Activated CD8-positive, alpha-beta T cell treated with anti-CD3 and anti-CD28 coated beads for 36 hours (primary cell): ENCODE measurements at places on chromosomes 7 and 10. TPM values are rescaled to one million over a fixed set of nuclear protein-coding genes. Genes with fewer than 3 reads are reported as not detected.

ASB10 gene
- total RNA-seq, result not detected

CCL24 gene
- not detected for total RNA-seq

TMEM176A gene
- total RNA-seq, result not detected

NUPR2 gene
- not detected for total RNA-seq

CALHM2 gene
- 7.6 TPM for total RNA-seq

TAS2R4 gene
- total RNA-seq, result 0.43 TPM

HGF gene
- total RNA-seq, result not detected

LOXL4 gene
- not detected for total RNA-seq

PAPSS2 gene
- total RNA-seq, result 0.20 TPM

CNTNAP2 gene
- not detected for total RNA-seq

SLC29A4 gene
- total RNA-seq, result 2.5 TPM

ZNRF2 gene
- total RNA-seq, result 8.9 TPM

GRCh38 chr10:5944389-5945189, 32.8 kb downstream of the IL15RA start:
- no peak for DNase-seq

DNA sequence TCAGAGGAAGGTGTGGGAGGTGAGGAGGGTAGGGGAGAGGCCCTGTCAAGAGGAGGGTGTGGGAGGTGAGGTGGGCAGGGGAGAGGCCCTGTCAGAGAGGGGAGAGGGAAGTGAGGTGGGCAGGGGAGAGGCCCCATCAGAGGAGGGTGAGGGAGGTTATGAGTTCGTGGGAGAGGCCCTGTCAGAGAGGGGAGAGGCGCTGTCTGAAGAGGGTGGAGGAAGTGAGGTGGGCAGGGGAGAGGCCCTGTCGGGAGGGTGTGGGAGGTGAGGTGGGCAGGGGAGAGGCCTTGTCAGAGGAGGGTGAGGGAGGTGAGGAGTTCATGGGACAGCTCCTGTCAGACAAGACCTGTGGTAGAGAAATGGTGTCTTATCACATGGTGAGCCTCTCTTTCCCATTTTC, 74.4 kb downstream of the INPP5A start:
- peak; percentile 55 for DNase-seq

GRCh38 chr7:23242321-23242720, 4.3 kb upstream of the GPNMB start:
- no peak for DNase-seq

- DNase-seq, result no peak
Measured at GRCh38 chr7:81672872-81673271, 97.0 kb downstream of the HGF start.

DNA sequence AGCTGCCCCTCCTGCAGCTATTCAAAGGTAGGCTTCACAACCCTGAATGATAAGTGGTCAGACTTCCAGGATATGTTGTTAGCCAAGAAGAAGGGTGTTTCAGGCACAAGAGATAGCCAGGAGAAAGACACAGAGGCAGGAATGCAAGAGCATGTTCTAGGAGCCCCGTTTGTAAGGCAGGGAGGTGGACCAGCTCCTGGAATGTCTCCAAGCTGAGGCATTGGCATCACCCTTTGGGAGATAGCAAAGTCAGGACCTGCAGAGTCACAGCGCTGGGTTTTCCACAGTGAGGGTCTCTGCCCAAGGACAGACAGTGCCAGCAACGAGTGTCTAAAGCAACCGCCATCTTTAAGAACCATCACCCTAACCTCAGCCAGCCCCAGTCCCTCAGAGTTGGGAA, 484.5 kb upstream of the ZMIZ1 start:
- DNase-seq, result no peak

GRCh38 chr10:13718820-13719219, 132.1 kb downstream of the PRPF18 start:
- DNase-seq, result no peak

GRCh38 chr10:18264466-18265050, 124.3 kb downstream of the CACNB2 start:
- DNase-seq, result no peak

DNA sequence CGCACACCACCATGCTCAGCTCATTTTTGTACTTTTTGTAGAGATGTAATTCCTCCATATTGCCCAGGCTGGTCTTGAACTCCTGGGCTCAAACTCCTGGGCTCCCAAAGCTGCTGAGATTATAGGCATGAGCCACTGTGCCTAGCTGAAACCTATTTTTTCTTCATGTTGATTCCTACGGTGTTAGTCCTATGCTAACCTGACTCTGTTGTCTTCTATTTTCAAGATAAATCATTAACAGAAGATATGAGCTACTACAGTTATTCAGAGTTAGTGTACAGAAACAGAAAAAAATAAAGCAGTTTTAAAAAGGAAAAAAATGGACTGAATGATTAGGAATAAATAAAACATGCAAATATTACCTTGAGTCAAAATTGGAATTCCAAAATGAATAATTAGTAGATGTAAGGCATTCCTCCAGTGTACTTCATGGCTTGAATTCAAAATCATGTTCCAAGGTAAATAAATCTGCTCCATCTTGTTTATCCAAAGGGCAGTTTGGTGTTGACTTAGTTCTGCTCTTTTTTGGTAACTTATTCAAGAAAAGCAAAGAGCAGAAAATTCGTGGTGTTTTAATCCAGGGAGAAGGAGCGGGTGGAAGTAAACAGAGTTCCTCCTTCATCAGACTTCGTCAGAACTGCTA, 185.8 kb downstream of the CACNB2 start:
- DNase-seq, result no peak

DNA sequence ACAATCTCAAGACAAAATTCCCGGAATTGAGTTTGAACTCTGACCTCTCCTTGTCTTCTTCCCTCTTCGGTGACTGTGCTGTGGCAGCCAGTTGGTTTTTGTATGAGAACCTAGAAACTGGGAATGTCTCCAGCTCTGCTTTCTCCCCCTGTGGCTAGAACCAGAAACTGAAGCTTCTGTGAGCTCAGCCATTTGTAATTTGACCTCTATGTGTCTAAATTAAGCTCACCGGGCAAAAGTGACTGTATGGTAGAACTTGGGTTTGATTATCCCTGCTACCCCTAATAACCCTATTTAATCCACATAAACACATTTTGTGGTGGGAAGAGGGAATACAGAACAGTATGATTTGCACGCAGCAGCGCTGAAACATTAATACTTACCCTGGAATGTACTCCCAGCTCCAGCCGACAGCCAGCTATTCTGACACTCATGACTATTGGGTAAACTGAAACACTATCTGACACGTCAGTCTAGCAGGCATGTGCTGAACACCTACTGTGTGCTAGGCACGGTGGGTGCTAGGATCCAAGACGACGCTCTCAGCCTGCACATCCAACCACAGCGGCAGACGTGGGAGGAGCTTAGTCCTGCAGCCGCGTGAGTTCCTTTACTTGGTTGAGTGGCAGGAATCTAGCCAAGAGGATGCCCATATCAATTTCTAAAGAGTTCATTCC, 324.8 kb downstream of the SFMBT2 start:
- no peak for DNase-seq

- no peak for DNase-seq
Measured at GRCh38 chr7:32163896-32164295, 93.7 kb upstream of the PDE1C start.

DNA sequence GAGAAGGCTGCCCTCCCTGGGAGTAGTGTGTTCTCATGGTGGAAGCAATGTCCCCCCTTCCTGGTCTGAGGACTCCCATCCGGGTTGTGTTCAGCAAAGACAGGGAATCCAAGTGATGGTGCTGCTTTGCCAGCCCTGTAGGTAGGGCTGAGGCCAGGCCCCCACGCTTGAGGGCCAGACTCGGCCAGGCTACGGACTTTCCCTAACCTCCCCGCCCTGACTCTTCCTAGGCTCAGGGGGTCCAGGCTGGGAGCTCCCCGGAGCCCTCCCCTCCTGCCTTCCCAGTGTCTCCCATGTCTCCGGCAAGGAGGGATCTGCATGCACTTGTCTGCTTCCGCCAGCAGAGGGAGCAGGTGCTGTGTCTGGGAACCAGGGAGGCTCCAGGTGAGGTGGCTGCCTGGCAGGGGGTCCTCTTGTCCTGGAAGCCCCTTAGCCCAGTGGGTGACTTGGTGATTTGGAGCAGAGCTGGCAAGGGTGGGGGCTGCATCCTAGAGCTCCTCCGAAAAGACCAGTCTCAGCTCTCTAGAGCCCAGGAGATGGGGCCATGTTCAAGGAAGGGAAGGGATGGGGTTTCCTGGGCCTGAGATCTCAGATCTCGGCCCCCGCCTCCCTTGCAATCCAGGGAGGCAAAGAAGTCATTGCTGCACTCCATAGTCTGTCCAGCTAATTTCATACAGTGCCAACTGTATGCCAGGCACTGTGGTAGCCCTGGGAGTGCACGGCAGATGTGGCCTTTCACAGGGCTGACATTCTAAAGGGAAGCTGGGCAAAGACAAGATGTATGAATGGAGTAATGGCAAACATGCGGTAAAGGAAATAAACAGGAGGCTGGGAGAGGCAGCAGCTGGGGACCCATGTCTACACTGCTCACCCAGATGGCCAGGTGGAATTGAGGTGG, 20.3 kb upstream of the SFRP5 start:
- peak; percentile 80 for DNase-seq

GRCh38 chr10:71899665-71900412, 48.8 kb upstream of the PSAP start:
- no peak for DNase-seq

- no peak for DNase-seq
Measured at GRCh38 chr10:112532956-112533355, 85.9 kb downstream of the VTI1A start.

GRCh38 chr10:51462076-51462779, 237.2 kb downstream of the CSTF2T start:
- no peak for DNase-seq

- peak; percentile 35 for DNase-seq
Measured at GRCh38 chr10:59905731-59906416, 482 bp downstream of the CCDC6 start.

- no peak for DNase-seq
Measured at GRCh38 chr10:4596951-4597350, 229.1 kb upstream of the AKR1E2 start.

DNA sequence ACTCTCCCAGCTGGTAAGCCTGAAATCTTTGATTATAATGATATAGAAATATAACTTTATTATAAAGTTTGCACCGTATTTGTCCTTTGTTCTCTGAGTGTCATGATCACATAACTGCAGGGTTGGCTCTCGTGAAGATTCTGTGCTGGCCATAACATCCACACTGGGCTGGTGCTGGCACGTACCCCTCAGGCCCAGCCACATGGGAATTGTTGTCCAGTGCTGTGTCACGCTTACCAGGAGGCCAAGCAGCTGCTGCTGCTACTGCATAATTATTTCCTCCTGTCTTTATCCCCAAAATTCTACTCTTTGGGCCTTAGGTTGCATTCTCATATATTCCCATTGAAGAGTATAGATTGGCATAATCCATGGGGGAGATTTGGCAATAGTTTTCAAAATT, 20.8 kb upstream of the UCN3 start:
- DNase-seq, result no peak

DNA sequence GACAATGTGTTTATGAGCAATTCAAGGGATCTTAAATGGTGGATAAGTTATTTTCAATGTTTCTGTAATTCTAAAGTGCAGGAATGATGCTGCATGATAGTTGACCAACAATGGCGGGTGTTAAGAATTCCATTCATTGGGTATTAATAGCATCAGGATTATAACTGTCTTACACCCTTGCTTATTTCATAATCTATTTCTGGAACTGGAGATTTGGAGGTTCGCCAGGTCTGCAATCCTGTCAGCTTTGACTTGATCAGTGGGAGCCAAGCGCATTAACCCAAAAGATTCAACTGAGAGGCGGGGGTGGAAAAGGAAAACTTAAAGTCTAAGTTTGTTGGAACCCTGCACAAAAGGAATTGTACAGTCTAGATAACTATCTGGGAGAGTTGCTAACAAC, 114.9 kb upstream of the ZEB1 start:
- DNase-seq, result no peak

GRCh38 chr10:125011171-125011925, 69.4 kb downstream of the ZRANB1 start:
- DNase-seq, result no peak

DNA sequence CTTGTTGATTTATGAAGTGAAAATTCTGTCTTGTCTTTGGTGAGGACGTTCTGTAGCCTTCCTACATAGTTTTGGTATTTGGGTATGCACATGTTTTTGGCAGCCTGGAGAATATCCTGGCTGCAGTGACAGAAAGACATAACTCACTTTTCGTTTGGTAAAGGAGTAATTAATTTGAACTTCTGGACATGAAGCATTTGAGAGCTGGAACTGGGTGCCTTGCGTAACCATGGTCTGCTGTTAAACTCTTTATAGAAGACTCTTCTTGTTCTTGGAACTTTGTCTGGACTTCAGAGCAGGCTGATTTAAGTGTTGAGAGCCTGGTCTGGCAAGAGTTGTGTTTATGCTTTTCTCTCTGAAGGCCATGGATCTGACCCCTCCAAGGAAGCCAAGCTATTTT, 231.3 kb downstream of the LRMDA start:
- no peak for DNase-seq
